ENCODE measurements at places on chromosomes 7 and 10.

DNA sequence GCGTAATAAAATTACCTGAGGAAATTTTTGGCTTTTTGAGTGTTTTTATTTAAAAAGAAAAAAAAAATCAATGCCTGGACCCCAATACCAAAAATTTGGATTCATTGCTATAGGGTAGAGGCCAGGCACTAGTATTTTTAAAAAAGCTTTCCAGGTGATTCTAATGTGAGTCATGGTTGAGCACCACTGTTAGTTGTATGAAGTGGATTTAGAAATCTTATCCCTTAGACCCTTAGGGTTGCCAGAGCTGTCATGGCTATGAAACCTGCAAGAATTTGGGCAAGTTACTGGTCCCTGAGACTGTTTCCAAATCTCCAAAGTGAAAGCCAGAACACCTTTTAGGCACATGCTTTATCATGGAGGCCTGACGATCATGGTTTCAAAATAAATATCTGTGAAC lies 262.5 kb downstream of the AHR start:
- DNase-seq = no peak

- DNase-seq = no peak
These were observed 173.1 kb upstream of the FERD3L start for GRCh38 chr7:19318287-19318686.

DNA sequence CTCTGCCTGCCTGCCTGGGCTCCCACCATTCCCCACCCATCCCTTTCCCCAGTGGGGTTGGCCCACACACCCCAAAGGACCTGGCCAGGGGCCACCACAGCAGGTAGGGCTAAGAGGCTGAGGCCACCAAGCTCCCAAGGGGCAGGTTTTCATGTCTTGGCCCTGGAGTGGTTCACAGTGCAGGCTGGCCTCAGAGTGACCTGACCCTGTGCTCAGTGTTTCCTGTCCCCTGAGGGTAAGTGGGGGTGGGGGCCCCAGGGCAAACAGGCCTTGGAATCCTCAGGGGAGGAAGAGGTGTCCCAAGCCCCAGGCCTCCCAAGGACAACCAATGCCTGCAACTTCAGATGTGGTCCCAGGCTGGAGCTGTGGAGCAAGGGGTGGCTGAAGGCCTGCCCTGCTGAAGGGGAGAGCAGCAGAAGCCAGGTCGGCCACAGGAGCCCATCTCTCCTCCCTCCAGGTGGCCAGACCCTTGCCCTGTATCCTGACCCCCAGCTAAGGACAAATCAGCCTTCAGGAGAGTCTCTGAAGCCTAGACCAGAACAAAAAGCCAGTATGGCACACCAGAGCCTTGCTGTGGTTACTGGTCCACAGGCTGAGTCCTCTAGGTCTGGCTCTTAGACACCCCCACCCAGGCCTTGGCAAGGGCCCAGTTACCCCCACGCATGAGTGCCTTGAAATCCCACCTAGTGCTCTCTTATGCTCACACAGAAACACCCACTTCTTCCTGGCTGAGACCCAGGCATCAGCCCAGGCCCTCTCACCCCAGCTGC lies 27.6 kb downstream of the POLL start:
- DNase-seq = no peak

DNA sequence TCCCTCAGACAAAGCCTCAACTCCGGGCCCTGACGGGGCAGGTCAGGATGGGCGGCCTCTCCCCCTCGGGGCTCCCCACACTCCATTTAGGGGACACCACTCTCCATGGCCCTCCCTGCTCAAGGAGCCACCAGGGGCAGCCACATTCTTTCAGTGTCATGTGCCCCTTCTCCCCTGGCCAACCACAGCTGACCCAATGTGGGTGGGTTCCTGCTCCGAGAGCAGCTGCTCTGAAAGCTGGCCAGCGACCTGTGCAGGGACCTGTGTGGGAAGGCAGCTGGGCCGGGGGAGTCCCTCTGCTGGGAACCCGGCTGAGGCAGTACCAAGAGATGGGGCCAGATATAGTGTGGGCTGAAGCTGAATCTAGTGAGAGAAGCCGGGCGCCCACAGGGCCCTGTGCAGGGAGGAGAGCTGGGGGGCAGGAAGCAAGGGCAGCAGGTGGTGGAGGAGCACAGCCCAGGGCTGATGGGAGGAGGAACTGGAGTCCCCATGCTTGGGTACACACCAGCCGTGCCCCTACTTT lies 40.6 kb upstream of the NPFFR1 start:
- no peak for DNase-seq

- no peak for DNase-seq
These were observed 3.7 kb downstream of the GOT1 start for GRCh38 chr10:99426689-99427088.

- no peak for DNase-seq
These were observed 33.9 kb downstream of the DCLRE1A start for GRCh38 chr10:113819989-113820388.

DNA sequence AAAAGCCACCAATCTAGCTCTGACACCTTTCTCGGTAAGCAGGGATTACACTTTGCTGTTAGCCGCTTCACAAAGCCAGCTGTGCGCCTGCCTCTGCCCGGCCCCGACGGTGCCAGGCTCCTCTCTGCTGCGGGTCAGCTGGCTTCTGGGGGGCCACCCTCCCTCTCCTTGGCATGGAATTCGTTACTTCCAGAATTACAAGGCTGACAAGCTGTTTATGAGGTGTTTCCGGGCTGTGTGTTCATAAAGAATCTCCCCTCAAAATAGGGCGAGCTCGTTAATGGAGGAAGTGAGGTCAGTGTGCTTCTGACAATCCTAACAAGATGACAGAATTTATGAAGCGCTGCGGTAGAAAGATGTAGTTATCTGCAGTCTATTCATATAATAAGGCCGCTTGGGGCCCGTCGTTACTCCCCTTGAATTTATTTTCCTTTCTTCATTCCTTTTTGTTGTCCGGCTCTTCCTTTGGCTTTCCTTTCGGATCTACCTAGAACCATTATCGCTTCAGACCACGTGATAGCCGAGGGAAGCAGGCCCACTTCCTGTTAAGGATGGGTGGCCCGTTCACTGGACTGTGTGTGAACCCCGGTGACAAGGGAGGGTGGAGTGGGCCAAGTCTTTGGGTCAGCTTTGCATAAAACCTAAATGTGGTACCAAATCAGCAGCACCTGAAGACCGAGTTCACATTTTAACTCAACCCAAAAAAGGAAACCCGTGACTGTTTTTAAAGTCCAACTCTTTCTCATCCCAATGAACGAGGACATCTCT lies 273.0 kb upstream of the YAE1 start:
- DNase-seq = no peak

- DNase-seq = no peak
These were observed 636.1 kb upstream of the FZD8 start for GRCh38 chr10:36278176-36278575.

Measured in HAP-1 (cell line).